ENCODE measurements at places on chromosomes 5 and 9.
A peak's percentile ranks its signal among the peaks of the same experiment; 100 is the strongest.

DNA sequence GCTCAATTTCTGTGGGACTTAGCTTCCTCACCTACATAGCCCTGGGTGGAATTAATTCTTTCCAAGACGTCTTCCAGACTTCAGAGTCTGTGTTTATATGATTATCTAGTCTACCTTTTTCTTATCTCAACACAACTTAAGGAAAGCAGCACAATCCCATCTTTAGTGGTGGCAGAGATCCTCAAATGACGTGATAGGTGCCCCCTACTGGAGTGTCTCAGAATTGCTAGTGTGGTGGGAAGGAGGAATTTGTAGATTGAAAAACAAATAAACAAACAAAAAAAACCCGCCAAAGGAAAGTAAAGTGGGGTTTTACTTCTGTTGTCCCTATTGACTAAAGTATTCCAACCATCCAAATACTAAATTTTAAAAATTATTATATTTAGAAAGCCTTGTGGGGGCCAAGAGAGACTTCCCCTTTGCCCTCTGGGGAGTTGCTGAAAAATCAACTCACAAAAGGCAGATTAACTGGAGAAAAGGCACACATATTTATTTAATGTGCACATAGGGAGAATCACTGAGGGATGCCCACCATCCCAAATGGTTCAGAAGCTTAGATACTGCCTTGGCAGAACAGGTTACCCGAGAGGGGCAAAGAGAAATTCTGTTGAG is 283.3 kb downstream of the TMEM167A start:
- DNase-seq, result peak; percentile 43

DNA sequence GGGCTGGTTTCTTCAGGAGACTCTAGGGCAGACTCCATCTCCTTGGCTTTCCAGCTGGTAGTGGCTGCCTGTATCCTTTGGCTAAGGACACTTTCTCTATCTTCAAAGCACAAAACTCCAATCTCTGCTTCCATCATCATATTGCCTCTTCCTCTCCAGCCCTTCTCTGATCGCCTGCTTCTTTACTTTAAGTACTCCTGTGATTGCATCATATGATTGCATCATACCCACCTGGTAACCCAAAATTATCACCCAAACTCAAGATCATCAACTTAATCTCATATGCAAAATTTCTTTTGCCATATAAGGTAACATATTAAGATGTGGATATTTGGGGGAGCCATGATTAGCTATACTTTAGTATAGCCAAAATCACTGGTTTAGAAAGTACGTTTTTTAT is 1092.6 kb upstream of the CDH6 start:
- DNase-seq, result no peak

- DNase-seq, result no peak
Observed at GRCh38 chr5:14768508-14769365, 102.8 kb downstream of the ANKH start.

DNA sequence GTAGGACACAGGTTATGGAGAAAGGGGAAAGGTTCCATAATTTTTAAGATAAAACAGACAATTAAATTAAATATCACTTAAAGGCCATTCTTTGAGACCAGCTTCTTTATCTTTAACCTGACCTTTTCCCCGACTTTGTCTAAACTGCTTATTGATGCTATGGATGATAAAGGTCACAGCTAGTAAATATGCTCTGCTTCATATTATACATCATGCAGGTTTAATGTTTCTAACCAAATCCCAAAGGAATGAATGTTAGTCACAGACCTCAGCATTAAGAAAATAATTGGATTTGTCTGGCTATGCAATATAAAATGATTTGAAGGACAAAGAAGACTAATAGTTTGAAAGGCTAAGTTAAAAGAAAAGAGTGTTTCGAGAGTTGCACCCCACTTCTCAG is 147.6 kb downstream of the ST8SIA4 start:
- DNase-seq, result no peak

GRCh38 chr9:92257327-92257726 is 36.2 kb downstream of the IARS1 start:
- DNase-seq, result no peak

DNA sequence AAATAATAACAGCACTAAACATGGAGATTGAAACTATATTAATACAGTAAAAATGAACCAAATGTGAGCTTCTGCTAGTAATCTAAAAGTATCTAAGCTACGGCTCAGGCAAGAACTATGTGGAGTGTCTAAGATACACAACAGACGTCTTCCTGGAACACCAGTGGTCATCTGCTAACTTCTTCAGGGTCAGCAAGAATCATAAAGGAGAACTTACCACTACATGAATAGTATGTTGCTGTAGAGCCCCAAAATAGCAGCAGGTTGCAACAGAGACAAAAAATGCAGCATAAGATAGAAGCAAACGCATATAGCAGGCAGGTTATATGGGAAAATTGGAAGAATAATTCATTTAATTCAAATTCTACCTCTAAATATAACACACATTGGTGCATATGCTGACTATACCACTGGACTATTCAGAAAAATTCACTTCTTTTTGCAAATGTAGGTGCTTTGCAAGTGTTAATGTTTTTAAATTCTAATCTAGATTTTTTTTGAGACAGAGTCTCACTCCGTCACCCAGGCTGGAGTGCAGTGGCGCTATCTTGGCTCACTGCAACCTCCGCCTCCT is 27.1 kb downstream of the DCTN4 start:
- no peak for DNase-seq

DNA sequence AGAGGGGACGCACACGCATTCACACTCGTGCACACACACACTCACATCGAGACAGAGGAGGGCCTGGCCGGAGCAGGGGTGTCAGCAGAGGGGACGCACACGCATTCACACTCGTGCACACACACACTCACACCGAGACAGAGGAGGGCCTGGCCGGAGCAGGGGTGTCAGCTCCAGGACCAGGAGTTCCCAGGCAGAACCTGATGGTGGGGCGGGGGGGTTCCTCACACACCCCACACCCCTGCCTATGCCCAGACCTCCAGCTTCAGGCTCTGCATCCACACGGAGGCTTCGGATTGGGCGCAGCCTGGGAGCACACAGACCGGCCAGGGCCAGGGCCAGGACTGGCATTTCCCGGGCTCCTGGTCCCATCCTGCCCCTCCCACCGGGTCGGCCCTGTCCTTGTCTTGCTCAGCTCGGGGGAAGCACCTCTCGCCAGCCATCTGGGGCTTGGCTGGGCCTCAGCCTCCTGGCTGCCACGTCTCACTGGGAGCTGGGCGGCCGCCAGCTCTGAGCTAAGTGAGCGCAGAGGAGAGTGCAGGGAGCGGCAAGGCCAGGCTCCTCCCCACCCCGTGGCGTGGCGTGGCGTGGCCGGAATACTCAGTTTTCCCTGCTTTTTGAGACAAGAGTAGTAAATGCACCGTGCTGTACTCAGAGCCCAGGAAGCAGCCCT is 31.3 kb downstream of the ADAMTS2 start:
- DNase-seq, result no peak

DNA sequence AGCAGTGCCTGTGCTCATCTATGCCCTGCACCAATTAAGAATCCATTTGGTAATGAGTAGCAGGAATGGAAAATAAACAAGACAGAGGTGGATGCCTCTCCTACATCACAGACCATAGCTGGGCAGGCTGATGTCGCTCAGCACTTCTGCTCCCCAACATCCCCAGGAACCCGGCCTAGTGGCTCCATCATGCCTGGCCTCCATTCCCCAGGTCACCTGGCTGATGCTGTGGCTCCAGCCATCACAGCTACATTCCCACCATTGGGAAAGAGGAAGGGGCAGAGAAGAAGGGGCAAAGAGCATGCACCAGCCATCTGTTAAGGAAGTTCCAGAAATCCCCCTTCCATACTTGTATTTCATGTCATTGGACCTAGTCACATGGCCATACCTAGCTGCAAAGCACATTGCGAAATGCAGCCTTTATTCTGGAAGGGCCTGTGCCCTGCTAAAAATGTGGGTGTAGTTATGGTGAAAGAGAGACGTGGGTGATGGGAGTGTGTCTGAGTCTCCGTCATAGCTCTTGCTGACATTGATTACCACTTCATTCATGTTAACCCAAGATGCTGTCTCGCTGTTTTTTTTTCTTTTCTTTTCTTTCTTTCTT is 86.1 kb upstream of the ADAMTS2 start:
- no peak for DNase-seq

GRCh38 chr9:2199999-2200796 is 185.1 kb downstream of the SMARCA2 start:
- DNase-seq, result no peak

DNA sequence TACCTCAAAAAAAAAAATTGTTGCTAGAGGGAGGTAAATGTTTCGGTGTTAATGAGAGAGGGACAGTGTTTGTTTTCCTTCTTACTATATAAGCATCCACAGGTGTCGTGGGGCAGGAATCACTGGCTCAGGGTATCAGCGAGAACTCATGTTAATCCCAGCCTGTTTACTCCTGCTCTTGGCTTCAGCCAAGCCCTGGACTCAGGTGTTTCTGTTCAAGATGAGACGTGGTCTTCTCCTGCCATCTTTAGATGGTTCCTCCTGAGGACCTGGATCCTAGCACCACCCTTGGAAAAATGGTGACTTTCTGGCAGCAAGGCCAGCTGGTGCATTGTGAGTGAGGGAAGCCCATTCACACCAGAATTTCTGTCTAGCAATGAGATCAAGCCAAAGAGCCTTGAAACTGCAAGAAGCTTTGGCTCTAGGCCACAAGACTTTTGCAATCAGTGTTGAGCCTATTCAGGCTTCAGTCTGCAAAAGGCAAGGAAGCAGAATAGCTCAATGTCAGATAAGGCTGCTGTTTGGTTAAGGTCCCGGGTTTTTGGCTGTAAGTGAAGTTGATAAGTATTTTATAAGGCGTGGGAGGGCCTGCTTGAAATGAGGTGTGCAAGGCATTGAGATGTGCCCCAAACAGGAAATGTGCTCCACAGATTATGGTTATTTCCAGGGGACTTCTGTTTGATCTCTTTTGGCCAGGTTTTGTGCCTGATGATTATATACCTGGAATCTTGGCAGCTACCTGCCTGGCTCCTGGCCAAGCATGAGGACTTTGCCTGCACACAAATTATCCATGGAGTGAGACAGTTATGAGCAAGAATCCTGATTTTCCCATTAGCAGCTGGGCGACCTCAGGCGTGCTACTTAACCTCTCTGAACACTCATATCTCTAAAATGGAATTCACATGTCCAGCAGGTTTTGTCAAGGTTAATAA is 99.8 kb downstream of the TENT4A start:
- no peak for DNase-seq

DNA sequence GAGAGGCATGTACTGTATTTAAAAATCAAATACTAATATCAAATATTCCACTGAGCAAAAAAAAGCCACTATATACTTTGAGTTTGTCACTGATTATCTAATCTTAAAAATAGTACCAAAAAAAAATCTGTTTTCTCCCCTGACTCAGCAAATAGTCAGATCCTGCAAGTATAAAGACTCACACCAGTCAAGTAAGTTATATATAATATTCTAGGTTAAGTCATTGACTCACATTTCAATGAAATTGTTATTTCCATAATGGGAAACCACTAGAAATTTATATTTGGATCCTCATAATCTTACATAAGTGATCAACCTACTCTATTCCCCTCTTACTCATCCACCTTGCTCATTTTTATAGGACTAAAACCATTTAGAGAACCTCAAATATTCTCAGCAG is 447.2 kb upstream of the MEF2C start:
- DNase-seq, result no peak

- DNase-seq, result no peak
Observed at GRCh38 chr5:144088206-144089064, 82.0 kb downstream of the YIPF5 start.

GRCh38 chr5:44943647-44944046 is 134.9 kb downstream of the MRPS30 start:
- DNase-seq, result no peak
